ENCODE measurements at places on chromosomes 7 and 10. TPM values are rescaled to one million over a fixed set of nuclear protein-coding genes. Genes with fewer than 3 reads are reported as not detected.

DNA sequence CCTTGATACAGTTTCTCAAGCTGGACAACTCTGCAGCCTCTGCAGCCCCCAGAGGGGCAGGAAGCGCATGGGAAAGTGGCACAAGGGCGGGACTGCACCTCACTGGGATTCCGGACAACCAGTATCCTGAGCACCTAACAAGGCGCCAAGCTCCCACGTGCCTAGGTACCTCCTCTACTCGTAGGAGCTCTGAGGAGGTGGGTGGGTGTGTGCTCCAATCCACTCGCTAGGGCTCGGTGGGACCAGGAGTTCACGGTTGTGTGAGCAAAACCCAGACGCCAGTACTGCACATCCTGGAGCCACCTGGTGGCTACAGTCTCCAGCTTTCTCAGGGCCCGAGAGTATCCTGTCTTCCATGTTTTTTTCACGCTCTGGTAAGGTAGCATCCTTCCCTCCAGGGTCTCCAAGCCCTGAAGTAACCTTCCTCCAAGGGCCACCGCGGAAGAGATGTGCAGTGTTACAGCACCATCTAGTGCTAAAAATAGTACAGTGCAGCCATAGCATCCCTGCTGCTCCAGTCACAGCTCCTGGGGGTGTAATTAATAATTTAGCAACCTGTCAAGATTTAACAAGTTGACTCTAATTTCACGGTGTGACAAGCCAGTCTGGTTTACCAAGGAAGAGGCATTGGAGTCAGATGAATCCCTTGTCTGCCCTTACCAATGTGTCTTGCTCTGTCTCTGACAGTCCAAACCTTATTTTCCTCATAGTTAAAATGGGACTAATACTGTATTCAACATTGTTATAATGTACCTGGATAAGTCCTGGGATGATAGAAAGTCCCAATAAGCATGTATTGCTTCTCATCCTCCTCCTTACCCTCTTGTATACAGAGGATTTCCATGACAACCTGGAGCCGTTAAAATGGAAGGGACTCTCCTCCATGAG lies 70.4 kb downstream of the HERPUD2 start:
- DNase-seq, result peak; percentile 39

GRCh38 chr7:105454921-105455320 lies 66.2 kb upstream of the SRPK2 start:
- no peak for DNase-seq

GRCh38 chr10:22258471-22258870 lies 40.7 kb upstream of the EBLN1 start:
- DNase-seq, result no peak

DNA sequence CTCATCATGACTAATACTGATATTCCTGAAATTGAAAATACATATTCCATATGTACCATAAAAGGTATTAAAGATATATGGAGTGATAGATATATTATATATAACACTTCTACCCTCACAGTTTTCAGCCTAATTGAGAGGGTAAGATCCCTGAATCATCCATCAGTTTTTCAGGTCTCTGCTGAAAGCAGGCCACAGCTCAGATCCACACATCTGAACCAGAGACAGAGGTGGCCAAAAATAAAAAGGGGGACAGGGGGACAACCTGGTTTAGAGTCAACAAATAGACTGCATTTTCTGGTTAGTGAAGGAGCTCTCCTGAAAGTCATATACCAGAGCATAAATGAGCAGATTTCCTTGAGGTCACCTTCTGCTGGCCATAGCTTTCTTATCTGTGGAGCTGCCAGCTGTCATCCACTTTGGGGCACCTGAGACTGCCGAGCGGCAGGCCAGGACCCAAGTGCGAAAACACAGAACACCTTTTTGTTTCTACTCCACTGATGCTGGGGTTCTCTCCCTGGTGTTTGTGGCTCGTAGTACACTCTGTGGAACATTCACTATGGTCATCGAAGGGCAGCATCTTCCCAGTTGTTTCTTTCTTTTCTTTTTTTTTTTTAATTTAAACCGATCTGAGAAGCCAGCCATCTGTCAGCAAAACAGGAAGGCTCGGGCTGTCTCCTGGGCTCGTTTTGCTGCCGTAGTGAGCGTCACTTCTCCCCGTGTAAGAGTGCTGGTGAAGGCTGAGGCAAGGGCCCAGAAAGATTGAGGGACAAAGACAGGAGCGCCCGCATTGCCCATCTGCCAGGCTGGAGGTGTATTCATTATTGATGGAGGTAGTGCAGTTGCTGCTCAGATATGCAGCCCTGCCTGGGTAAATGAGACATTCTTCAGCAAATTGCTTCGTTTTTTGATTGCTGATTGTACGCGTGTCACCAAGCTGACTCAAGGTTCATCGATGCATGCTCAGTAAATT lies 13.5 kb downstream of the IKZF1 start:
- DNase-seq, result no peak

DNA sequence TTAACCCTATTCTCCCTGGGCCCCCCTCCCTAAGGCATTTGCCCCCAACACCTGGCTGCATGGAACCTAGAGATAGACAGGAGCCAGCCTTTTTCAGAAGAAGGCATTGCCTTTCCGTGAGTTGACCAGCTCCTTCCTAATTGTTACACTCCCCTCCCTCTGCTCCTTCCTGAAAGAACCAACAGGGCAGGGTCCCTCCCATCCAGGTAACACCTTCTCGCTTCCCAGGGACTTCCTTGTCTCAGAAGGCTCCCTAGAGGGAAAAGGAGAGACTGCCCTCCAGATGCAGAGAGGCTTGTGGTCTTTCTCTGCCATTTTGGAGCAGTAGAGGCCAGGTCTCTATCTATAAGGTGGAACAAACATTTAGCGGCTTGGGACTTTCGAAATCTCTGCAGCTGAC lies 31.9 kb downstream of the PALD1 start:
- no peak for DNase-seq

- no peak for DNase-seq
Measured at GRCh38 chr10:58319599-58319998, 15.2 kb upstream of the UBE2D1 start.

GRCh38 chr7:55502124-55502857 lies 70.0 kb downstream of the VOPP1 start:
- DNase-seq, result no peak

GRCh38 chr7:101127460-101128039 lies 646 bp downstream of the SERPINE1 start:
- no peak for DNase-seq

DNA sequence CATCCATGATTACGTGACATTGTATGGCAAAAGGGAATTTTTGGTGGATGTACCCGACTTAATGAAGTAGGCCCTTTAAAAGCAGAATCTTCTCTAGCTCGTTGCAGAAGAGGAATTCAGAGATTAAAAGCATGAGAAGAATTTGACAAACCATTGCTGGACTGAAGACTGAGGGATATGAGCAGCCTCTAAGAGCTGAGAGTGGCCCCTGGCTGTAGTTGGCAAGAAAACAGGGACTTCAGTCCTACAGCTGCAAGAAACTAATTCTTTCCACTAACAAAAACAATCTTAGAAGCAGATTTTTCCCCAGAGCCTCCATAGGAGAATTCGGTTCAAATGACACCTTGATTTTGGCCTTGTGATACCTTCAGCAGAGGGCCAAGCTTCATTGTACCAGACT lies 34.1 kb downstream of the MACC1 start:
- no peak for DNase-seq

DNA sequence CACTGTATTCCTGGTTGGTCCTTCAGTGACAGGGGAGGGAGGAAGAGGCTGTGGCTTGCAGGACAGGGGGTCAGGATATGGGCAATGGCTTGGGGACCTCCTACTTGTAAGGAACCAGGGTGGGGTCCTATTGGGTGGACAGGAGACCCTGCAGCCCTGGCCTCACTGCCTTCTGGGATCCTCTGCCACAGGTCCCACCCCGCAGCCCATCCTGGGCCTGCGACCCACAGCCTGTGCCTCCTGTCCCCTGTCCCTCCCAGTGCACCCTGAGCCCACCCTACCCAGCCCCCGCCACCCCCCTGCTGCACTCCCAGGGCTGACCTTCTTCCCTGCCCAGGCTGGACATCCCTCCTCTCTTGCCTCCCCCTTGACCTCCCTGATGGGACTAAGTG lies 58.7 kb upstream of the MYL10 start:
- no peak for DNase-seq

DNA sequence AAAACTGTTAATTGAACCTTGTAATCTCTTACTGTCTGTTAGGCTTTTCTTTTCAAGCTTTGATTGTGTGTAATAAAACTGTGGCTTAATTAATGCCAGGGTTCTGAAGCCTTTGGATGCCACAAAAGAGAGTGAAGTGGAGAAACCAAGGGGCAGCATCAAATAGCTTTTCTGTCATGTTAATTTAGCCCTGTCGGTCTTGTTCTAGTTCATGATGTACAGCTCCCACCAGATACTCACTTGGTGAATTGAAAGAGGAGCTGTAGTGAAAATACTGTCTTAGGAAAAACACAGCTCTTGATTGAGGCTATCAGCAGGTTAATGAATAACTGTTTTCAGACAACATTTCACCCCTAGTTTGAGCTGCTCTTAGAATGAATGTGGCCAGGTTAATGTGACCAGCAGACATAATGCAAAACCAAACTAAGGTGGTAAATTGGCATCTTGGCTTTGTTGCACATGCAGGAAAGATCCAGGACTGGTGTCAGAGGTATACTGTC lies 94.2 kb downstream of the POLL start:
- DNase-seq, result no peak

GRCh38 chr7:135956393-135956792 lies 20.8 kb downstream of the MTPN start:
- DNase-seq, result no peak

- no peak for DNase-seq
Measured at GRCh38 chr10:116469437-116469836, 41.8 kb downstream of the PNLIPRP3 start.

DNA sequence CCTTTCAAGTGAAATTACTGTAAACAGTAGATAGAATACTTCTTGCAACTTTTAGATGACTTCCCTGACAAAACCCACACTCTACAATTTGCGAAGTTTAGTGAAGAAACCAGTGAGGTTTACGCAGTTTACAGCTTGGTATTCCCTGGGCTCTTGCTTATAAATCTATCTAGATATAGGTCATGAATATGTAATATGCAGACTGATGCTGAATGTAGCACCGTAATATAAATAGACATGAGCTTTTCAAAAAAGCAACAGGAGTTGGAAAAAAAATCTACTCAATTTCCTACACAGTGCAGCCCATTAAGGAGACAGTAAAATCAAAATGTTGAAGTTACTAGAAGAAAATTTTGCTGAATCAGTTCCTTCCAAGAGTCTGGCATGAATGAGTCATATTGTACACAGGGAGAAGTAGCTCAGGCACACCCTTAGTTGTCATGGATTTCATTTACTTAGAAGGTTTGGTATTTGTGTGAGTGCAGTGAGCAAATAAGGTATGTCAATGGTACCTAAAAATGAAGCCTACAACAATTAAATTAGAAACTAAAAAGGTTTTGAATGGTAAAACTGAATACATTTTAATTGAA lies 67.7 kb upstream of the NEUROD6 start:
- DNase-seq, result no peak

- no peak for DNase-seq
Measured at GRCh38 chr7:130207033-130207432, 627 bp upstream of the SSMEM1 start.

GRCh38 chr7:152850420-152850819 lies 90.9 kb downstream of the ACTR3B start:
- DNase-seq, result no peak

GRCh38 chr7:80039251-80039884 lies 95.3 kb upstream of the GNAI1 start:
- DNase-seq, result no peak

GRCh38 chr7:1748076-1748838 lies 78.2 kb downstream of the ELFN1 start:
- no peak for DNase-seq

DNA sequence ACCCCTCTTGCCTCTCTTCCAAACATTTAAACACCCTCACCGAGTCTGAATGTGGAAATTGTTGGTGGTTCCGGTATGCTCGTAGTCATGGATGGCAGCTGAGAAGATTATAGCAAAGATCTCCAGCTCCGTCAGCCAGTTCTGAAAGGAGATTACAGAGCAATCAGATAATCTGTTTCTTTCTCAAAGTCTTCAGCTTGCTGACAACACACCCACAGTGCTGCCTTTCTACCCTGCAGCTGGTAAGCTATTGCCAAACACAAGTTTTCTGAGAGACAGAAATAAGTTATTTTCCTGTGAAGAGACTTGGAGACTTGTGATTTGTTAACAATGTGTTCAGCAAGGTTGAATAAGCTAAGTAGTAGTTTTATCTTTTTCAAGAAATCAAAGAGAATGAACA lies 163.6 kb downstream of the PPP1R17 start:
- DNase-seq, result no peak

- DNase-seq, result no peak
Measured at GRCh38 chr7:12436896-12437535, 33.4 kb upstream of the VWDE start.

DNA sequence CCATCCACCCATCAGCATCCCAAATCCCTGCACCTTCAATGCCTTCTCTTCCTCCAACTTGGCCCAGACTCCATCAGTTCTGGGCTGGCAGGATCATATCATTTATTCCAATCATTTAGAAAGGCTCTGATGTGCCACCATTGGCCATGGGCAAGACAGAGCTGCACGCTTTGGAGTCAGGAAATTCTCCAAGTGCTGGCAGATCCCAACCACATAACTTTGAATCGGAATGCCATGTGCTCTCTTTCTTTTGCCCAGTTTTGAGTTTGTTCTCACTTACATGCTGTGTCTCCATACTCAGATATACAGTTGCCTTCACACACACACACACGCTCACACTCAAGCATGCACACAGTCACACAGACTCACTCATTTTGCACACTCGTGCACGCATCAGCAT lies 85.7 kb upstream of the GHITM start:
- no peak for DNase-seq

Gene RELN
- total RNA-seq, result 390 TPM

Gene SLC29A4
- total RNA-seq, result 22.6 TPM

Gene TRPV5
- 0.36 TPM for total RNA-seq

Gene KCP
- total RNA-seq, result 3.4 TPM

Gene MALRD1
- 2.3 TPM for total RNA-seq

Gene CTBP2
- total RNA-seq, result 57.7 TPM

Gene C7orf57
- 2.4 TPM for total RNA-seq

Gene GSTO2
- total RNA-seq, result 2.2 TPM

All from cerebellum (tissue), 4 donors.